Stimulated activated CD8-positive, alpha-beta memory T cell treated with anti-CD3 and anti-CD28 coated beads, Interleukin-7, amount 100 ng/mL, for 1 hour (primary cell): ENCODE measurements at places on chromosomes 7 and 10.

GRCh38 chr7:157557263-157557662 lies 220.5 kb downstream of the DNAJB6 start:
- DNase-seq, result no peak

DNA sequence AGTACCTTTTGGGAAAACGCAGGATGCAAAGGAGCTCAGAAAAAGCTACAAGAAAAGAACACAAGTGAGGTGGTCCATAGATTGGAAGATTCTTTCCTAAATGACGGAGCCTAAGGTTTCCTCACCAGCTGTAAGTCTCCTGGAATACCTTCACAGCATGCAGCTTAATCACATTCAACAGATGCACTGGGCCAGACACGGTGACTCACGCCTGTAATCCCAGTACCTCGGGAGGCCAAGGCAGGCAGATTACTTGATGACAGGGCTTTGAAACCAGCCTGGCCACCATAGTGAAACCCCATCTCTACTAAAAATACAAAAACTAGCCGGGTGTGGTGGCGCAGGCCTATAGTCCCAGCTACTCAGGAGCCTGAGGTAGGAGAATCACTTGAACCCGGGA lies 228.7 kb downstream of the FRMD4A start:
- no peak for DNase-seq

DNA sequence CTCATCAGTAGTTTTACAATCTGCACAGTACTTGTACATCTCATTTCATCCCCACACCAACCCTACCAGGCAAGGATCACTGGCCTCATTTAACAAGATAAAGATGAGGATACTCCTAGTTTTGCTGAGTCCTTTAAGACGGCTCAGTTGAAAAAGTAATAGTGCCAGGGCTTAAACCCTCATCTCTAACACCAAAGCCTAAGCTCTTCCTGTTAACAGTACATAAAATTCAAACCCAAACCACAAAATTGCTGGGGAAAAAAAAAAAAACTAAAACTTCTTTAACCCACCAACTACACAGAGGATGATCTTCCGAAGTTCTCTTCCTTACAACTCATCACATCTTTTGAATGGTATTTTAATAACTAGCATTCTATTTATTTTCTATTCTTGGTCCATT lies 1.3 kb downstream of the SAR1A start:
- no peak for DNase-seq

DNA sequence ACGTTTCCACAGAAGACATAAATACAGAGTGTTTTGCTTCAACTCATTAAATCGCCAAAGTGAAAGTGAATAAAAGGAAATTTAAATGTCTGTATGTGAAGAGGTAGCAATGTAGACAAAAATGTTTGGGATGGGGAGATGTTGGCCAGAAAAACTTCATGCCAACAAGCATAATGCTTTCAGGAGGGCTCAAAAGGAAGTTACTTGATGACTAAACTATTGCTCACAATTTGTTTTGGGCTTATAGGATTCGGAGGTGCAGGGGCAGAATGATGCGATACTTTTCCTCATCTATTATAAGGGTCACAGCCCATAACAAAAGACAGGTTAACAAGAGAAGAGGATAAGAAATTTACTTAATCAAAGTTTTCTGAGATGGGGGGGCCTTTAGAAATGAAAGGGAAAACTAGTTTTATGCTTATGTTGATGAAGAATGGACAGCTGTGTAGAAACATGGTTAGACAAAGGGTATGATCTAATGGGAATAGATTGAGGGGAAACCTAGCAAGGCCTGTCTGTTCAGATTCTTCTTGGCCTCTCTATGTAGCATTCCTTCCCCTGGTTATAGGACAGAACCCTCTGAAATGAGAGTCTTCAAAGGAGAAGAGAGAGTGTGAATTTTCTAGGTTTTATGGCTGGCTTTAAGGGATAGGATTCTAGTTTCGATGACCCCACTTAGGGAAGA lies 898.6 kb downstream of the LRMDA start:
- no peak for DNase-seq

DNA sequence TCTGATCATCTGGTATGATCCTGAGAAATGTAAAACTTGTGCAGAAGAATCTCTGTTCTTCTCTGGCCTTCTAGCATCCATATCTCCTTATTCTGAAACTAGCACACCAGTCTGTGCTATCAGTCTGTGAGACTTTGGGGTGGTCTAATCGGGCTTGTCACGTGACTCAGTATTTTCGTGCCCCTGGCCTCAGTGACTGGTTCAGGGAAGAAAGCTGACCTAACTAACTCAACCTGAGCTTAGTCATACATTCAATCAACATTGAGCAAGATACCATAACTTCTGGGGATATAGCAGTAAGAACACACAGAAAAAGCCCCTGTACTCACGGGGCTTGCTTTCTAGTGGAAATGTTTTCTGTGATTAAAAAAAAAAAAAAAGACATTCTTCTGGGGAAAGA lies 109.3 kb downstream of the DKK1 start:
- no peak for DNase-seq

GRCh38 chr10:78305311-78305710 lies 271.6 kb downstream of the RPS24 start:
- DNase-seq, result no peak

GRCh38 chr7:67475293-67475692 lies 478.7 kb downstream of the TYW1 start:
- DNase-seq, result no peak

- DNase-seq, result no peak
These were observed 21.7 kb upstream of the WNT16 start for GRCh38 chr7:121307021-121307574.

- no peak for DNase-seq
These were observed 130.9 kb downstream of the BMPER start for GRCh38 chr7:34036051-34036920.

DNA sequence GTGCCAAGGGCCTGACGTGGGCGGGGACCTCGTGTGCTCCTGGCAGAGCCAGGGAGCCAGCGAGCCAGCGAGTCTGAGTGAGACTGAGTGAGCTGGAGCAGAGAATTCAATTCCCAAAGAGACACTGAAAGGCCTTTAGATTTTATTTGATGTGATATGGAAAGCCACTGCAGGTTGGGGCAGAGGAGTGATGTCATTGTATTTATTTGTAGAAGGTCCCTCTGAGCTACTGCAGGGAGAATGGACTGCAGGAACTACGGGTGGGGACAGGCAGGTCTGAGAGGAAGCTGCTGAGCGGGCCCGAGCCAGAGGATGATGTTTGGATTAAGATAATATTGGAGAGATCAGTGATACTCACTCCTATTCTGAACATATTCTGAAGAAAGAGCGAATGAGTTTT lies 445.8 kb upstream of the ANKRD30A start:
- no peak for DNase-seq

DNA sequence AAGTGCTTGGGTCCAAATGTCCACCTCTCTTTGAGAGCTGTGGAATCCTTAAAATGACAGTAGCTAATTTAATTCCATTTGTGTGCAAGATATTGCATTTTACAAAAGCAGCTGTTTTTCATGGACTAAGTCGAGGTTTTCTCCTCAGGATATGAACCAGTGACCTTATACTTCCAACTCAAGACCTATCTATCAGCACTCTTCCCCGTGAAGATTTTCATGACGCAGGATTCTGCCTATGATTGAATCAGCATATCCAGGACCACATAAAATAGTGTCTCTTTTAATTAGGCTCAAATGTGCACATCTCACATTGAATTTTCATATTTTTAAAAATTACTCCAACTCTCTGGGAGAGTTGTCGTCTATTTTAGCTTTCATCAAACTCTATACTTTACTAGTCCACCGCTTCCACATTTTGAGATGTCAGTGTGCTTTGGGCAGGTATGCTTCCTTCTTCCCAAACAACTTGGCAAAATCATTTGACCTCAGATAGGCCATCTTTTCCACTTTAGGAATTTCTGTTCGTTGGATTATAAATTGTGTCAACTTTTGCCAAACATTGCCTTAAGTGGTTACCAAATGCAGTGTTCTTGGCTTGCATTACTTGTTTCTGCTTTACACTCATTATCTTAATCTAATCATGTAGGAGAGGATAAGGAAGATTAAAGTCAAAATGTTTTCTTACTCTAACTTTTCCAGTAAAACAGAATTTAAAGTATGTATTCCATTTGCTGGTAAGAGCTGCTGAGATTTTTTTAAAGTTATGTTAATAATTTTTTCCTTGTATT lies 39.4 kb downstream of the SEMA3A start:
- no peak for DNase-seq

- DNase-seq, result no peak
These were observed 9.4 kb upstream of the KNDC1 start for GRCh38 chr10:133150656-133151055.

DNA sequence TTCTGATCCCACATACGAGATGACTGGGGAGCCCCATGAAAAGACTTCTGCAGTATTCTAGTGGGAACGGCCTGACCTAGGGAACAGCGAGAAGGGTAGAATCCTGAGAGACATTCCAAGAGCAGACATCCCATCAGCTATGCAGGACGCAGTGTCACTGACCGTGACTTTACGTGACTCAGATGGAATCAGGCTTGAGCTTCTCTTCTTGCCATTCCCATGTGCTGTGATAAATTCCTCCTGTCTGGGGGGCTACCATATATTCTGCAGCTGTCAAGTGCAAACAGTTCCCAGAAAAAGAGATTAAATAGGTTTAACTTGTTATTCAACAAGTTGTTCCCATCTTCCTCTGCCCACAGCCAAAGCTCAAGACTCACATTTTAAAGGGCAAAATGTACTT lies 73.1 kb upstream of the PDE1C start:
- DNase-seq, result no peak

DNA sequence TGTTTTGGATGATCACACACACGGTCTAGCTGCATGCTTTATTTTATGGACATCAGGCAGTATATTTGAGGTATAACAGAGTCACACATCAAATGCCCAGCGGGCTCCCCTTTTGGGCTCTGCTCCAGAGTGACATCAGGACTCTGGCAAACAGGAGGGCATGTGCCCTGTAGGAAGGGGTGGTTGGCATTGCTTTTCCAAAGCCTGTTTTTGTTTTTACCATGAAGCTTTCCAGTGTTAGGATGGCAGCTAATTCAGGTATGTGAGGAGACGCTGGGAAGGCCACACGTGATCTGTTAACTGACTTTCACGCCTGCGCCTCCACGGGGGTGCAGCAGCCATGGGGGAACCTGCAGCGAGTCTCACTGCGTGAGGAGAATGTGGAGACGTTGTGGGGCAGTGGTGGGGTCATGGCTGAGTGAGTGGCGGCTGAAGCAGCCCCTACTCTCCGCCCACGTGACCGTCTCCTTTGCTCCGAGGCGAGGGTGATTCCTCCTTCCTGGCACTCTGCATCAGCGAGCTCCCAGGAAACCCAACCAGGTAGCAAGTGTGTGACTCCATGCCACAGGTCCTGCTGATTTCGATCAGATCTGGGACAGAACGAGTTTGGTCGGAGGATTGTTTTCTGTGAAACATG lies 117.7 kb downstream of the ANKRD61 start:
- DNase-seq, result no peak

- no peak for DNase-seq
These were observed 187.8 kb downstream of the CRPPA start for GRCh38 chr7:16233517-16233916.

GRCh38 chr10:34255035-34255434 lies 560.1 kb downstream of the PARD3 start:
- DNase-seq, result no peak

- DNase-seq, result no peak
These were observed 18.4 kb downstream of the BNIP3 start for GRCh38 chr10:131963350-131963749.

- no peak for DNase-seq
These were observed 268.3 kb upstream of the MEOX2 start for GRCh38 chr7:15954671-15955354.

GRCh38 chr7:125355899-125356298 lies 426.3 kb upstream of the POT1 start:
- no peak for DNase-seq

DNA sequence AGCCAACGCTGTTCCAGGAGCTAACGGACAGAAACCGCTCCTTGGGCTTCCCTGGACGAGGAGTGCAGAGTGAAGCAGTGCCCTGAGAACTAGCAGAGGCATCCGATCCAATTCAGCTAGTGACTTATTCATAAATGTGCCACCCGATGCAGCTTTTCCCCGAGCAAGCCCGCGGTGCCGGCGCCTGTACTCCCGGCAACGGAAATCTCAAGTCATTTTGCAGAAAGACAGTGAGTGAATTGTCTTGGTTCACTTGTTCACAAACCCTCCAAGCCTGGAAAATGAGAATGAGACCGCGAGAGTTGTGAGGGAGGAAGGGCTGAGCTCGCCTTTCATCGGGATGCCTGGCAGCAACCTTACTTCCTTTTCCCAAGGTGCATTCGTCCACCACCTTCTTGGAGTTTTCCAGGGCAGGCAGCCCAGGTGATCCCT lies 87.5 kb downstream of the COBL start:
- no peak for DNase-seq

DNA sequence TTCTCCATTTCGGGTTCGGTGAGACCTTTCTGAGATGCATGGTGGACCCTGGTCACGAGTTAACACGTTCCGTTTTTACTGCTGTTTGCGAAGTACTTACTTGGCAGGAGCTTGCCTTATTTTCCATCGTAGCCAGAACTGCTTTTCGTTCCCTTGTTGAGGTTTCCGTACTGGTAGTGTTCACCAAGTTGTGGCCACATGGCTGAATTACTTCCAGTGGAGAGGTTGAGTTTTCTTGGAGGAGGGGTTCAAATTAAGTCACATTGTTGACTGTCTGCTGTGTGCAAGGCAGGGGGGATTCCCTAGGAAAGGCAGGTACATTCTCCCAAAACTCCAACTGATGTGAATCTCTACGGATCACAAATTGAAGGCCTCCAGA lies 4.0 kb downstream of the MXI1 start:
- no peak for DNase-seq

DNA sequence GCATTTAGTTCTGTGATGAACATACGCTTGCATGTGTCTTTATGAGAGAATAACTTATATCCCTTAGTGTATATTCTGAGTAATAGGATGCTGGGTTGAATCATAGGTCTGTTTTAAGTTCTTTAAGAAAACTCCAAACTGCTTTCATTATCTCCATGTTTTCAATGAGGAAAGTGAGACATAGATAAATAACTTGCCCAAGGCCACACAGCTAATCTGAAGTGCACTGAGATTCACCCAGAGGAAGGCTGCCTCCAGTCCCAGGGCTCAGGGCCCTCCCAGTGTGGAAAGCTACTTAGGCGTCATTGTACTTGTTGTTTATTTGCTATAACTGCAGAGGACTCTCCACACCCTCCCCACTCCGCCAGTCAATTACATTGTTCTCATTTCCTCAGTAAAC lies 126.7 kb downstream of the INHBA start:
- DNase-seq, result no peak

DNA sequence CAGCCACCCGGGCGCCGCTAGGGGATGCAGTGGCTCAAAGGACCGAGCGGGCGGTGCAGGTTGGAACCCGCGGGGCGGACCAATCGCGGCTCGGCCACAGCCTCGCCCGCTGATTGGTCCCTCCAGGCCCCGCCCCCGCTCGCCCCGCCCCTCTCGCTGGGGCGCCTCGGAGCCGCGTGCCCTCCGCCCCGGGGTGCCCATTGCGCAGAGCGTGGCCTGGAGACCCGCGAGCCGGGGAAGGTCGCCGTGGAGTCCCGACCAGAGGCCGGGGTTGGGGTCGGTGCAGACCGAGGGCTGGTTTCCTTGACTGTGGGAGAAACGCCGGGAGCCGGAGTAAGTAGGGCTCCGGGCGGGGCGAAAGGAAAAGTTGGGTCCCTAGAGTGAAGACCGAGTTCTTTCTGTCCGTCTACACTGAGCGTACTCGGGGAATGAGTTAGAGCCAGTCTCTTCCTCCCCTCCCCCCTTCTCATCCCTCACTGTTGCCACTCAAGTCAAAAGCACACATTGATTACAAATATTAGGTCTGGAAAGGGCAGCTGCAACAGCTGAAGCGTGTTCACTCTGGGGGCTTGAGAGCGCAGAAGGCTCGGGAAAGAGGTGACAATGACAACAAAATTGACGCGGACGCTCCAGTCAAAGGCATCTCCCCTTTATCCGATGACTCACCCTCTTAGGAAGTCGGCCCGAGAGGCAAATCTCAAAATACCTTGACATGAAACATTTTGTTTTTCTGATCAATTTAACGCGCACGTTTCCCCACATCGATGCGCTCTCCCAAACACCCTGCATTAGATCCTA lies 843 bp upstream of the GATA3 start:
- peak; percentile 82 for DNase-seq
